Stimulated activated CD8-positive, alpha-beta memory T cell treated with anti-CD3 and anti-CD28 coated beads, Interleukin-4, amount 100 ng/mL, for 1 hour (primary cell): ENCODE measurements at places on chromosomes 6 and 20.

GRCh38 chr6:72374857-72375256, 247.0 kb upstream of the KCNQ5 start:
- no peak for DNase-seq

DNA sequence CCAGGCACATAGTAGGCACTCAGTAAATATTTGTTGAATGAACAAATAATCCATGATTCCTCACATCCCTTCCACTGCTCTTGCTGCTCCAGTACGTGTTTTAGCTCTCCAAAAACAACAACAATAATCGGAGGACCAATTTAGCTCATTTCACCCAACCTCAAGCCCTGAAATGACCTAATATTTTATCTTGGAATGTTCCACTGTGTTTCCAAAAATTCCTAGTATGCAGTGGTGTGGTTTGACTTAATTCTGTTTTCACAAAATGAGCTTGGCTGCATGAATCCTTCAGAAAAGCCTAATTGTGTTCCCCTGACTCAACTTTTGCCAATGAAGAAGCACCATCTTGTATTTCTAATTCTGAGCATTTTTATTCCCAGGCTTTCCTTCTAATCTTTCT, 168.0 kb upstream of the PHACTR1 start:
- DNase-seq = no peak

DNA sequence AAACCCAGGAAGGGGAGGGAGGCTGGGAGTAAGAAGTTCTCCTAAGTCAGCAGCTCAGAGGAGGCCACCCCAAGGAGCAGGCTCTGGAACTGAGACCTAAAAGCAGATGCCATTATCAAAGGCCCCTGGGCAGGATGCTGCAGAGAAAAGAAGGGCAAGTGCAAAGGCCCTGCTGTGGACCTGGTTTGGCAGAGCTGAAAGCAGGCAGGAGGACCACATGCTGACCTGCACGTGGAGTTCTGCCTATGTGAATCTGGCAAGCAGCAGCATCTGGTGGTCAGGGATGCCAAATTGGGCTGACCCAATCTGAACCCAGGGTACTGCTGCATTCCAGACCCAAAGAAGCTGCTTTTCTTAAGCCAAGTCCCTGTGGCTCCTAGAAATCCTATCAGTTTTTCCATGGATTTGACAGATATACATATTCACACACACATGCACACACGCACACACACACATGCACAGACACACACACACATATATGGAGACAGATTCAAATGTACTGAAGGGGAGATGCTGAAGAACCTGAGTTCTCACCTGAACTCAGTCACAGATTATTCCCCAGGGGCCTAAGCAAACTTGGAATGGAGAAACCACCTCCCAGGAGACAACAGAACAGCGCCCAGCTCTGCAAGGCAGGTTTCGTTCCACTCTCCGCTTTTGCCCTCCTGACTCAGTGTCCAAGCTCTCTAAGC, 119.9 kb downstream of the FOXA2 start:
- no peak for DNase-seq

DNA sequence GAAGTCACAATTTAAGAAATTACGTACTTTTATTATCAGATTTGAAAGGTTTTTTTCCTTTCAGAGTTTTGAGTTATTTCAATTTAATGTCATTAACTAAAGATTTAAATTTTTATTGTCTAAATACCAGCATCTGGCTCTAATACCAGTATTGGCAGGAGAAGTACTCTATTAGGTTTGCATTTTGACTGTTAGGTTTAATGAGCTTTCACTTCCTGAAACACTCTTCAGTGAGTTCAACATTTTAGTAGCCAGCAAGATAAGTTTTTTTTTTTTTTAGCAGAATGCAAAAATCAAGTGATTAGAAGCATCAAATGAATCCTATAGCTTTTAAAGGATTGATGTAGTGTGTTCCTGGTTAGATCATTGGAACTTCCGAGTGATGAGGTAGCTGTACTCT, 34.0 kb upstream of the SCGN start:
- DNase-seq = no peak

- no peak for DNase-seq
Observed at GRCh38 chr20:18847226-18847755, 33.7 kb downstream of the SCP2D1 start.
